ENCODE measurements at places on chromosomes 7 and 10. TPM values are rescaled to one million over a fixed set of nuclear protein-coding genes. Genes with fewer than 3 reads are reported as not detected.

DNA sequence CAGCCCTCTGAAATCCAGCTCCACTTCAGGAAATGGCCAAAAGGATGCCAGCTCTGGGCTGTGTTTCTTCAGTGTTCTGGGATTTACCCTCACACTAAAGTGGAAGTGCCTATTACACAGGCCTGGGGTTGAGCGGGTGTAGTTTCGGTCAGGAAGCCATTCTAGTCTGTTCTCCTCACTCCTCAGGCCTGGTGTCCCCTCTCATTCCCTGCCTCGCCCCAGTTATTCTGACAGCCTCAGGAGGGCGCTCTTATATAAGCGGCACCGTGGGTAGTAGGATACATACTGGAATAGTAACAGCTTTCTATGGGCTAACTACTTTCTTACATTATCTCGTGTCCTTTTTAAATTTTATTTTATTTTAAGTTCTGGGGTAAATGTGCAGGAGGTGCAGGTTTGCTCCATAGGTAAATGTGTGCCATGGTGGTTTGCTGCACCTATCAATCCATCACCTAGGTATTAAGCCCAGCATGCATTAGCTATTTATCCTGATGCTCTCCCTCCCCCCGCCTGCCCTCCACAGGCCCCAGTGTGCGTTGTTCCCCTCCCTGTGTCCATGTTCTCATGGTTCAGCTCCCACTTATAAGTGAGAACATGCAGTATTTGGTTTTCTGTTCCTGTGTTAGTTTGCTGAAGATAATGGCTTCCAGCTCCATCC is 12.2 kb upstream of the LGI1 start:
- DNase-seq, result peak; percentile 77

- DNase-seq, result no peak
Measured at GRCh38 chr7:105636982-105637381, 55.7 kb upstream of the EFCAB10 start.

PLEKHS1 gene
- not detected for total RNA-seq

DNA sequence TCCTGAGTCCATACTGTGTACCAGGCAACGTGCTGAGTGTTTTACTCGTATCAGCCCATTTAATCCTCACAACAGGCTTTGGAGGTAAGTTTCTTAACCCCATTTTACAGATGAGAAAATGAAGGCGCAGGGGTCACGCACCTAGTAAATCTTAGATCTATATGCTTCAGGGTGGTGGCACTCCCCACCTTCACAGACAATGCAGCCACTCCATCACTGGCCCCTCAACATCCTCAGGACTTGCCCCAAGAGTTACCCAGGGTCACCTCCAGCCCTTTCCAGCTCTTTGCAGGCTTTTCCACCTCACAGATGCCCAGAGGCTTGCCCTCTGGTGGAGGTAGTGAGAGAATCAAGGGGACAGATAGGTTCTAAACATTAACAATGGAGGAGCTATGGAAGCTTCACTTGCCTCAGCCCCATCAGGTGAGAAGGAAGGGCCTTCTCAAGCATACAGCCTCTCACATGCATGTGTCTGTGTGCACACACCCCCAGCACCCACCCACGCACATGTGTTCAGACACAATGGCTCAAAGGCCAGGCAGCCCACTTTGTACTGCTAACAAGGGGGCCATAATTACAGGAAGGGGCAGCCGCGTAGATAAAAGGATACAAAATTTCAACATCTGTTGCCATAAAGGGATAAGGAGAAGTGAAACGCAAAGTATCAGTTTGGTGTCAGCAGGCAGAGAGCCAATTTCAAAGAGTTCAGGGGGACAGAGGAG is 29.1 kb downstream of the DPCD start:
- no peak for DNase-seq

GRCh38 chr7:140568021-140568813 is 72.4 kb downstream of the DENND2A start:
- no peak for DNase-seq

- DNase-seq, result no peak
Measured at GRCh38 chr7:35030848-35031247, 6.4 kb downstream of the DPY19L1 start.

PPP1R17 gene
- total RNA-seq, result 0.09 TPM

GRCh38 chr7:42278344-42278743 is 41.3 kb upstream of the GLI3 start:
- DNase-seq, result no peak
